ENCODE measurements at places on chromosomes 7 and 10.
A peak's percentile ranks its signal among the peaks of the same experiment; 100 is the strongest.

DNA sequence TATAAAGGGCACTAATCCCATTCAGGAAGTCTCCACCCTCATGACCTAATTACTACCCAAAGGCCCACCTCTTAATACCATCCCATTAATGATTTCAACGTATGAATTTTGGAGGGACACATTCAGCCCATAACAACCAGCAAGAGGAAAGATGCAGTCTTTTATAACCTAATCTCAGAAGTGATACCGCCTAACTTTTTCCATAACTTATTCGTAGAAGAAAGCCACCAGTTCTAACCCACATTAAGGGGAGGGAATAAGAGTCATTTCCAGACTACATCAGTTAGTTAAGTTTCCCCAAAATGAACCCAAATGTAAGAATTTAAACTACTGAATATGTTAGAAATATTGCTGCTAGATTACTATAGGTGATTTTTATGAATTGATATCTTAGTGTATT is 32.1 kb upstream of the LHFPL3 start:
- no peak for DNase-seq

GRCh38 chr7:129771928-129772479 is 160.5 kb downstream of the NRF1 start:
- DNase-seq = peak; percentile 22

GRCh38 chr10:103739039-103739764 is 116.2 kb downstream of the SH3PXD2A start:
- no peak for DNase-seq

DNA sequence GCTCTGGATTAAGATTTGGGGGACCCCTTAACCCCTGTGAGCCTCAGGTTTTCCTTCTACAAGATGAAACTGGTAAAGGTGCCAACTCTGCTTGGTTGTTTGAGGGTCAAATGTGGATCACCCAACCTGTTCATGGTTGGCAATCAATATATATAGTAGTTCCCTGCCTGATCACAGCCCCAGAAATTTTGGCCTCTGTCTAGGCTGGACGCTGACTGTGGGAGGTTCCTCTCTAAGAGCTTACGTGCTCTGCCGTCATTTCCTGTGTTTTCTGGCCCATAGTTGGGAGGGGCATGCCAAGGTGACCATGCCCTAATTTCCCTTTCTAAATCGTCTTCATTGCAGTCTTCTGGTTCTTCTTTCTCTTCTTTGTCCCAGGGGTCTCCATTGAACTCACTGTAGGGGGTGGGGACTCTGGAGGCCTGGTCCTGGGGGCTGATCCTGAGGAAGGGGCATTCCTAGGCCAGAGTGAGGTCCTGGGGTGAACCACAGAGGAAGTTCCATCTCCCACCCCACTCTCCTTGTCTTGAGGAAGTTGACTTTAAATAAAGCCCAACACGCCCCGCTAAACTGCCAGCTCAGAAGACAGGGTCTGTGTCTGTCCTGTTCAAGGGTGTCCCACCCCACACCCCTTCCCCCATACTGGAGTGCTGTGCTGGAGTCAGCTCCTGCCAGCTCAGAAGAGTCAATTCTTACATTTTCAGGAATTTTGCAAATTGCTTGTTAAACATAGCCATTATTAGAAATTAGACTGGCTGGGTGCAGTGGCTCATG is 98.9 kb upstream of the SDK1 start:
- DNase-seq = no peak

DNA sequence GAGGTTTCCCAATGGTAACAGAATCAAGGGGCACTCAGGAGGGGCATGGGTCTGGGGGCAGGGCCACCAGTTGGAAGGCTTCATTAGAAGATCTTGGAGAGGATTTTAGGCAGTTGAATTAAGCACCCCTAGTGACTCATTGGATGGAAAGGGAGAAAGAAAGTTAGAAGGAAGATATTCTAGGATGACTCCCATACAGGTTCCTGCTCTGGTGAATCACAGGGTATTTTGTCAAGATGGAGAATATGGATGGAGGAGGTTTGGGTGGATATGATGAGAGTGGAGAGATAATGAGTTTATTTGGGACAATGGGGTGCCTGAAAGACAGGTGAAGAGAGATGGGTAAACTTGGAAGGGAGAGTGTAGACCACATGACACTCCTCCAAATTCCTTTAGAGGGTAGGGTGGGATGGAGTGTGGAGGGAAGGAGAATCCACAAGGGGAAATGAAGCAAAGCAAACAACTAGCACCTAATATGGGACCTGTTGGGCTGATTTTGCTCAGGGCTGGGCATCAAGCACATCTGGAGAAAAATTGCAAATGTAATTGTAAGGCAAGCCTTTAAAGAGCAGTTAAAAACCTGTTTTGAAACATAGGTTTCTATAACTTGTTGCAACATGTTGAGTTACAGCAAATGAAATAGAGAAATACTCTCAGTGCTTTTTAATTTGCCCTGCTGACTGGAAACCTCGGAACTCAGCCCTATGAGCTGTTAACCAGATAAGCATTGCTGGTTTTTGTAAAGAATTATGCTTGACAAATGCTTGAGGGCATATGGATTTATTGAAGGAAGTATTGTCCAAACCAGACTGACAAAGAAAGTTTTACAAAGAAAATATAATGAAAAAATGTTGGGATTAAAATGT is 2.9 kb upstream of the ENTPD7 start:
- DNase-seq = no peak

DNA sequence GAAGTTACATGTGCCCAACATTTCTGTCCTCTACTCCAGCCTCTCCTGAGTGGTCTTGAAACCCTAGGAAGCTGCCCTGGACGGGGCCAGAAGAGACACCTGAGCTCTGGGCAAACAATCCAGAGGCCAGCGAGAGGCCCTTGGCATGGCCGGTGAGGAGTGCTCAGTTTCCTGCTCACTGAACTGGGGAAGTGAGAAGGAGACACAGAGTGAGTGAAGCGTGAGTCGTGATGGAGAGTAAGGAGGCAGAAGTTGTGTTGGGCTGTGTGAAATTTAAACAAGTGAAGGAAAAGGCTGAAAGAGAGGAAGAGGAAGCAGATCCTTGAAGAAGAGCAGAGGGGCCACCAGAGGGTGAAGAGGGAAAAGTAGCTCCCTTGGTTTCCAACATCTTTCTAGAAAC is 73.2 kb downstream of the WNT2 start:
- DNase-seq = no peak
